Jurkat, Clone E6-1 (cell line): ENCODE measurements at places on chromosomes 2 and 18.

DNA sequence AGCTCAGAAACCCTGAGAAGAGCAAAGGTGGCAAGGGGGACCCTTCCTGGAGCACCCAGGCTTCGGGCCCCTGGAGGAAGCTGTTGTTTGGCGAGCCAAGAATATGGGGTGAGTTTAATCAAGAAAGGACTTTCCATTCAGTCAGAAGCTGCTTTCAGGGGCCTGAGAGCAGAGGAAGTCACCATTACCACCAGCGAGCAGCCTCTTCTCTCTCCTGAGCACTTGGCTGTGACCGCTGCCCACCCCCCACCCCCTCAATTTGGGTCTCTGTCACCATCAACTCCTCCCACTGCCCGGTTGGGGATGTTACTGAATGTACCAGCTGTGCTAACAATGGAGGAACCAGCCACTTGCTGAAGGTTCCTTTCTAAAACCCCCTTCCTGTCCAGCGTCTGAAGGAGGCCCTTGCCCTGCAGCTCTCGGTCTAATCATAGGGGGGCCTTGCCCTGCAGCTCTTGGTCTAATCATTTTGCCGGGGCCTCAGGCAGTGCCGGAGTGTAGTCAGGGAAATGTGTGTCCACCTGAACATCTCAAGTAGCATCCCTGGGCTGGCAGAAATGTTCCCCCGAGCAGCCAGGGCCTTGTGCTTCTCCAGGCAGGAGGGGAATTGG lies 943 bp downstream of the INPP5D start:
- DNase-seq: no peak

GRCh38 chr2:196338440-196338839 lies 167.1 kb upstream of the STK17B start:
- DNase-seq: no peak

GRCh38 chr2:132911726-132912724 lies 242.0 kb upstream of the LYPD1 start:
- no peak for DNase-seq

- no peak for DNase-seq
Measured at GRCh38 chr2:204226305-204226880, 289.8 kb downstream of the ICOS start.

DNA sequence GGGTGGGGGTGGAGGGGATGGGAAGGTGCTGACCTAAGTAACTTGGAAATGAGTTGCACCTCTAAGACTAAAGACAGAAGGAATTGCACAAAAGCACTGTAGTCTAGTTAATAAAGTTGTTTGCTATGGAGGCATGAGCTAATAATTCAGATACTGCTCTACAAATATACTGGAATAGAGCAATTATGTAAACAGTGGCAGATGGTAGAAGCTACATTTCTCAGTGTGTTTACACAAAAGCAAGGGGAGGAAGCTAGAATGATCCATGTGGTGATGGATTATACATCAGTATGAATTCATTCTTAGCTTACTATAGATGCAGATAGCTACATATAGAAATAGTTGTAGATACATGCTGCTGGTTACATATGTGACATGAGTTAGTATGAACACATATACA lies 27.6 kb upstream of the UBE2F start:
- DNase-seq: no peak
